ENCODE measurements at places on chromosomes 16 and 17.
A peak's percentile ranks its signal among the peaks of the same experiment; 100 is the strongest.

- DNase-seq: no peak
Measured at GRCh38 chr16:71260995-71261394, 28.2 kb downstream of the CMTR2 start.

- DNase-seq: no peak
Measured at GRCh38 chr17:52026075-52026474, 132.4 kb downstream of the CA10 start.

- no peak for DNase-seq
Measured at GRCh38 chr17:67068999-67069398, 24.6 kb downstream of the CACNG1 start.

DNA sequence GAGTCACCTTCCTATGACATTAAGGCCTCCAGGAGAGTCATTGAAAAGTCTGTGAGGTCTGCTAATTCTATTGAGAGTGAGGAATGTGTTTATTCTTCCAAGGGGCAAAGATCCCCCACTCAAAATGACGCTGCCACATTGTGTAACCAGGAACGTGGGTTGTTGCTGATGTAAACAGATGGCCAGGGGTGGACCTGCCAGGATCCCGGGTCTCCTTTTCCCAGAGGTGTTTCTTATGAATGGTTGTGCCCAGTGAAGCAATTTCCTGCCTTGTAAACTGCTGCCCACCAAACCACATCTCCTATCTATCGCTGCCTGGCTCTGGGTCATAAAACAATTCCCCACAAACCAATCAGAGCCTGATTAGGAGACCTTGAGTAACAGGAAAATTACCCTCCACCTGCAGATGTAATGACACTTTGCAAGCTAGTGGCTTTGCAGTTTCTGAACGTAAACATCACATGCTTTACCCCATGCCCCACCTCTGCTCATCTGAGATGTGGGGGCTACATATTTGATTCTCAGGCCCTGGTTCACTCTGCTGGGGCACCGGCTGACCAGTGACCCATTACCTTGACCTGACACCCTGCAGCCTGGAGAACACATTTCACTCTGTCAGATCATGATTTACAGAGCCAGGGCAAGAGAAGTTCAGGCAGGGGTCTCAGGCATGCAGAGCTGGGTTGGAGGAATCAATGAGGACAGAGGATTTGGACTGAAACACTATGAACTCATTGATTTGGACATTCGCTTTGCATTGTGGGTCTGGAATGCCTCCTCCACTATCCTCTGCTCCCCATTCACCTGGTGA, 33.1 kb upstream of the DDX52 start:
- DNase-seq: no peak

DNA sequence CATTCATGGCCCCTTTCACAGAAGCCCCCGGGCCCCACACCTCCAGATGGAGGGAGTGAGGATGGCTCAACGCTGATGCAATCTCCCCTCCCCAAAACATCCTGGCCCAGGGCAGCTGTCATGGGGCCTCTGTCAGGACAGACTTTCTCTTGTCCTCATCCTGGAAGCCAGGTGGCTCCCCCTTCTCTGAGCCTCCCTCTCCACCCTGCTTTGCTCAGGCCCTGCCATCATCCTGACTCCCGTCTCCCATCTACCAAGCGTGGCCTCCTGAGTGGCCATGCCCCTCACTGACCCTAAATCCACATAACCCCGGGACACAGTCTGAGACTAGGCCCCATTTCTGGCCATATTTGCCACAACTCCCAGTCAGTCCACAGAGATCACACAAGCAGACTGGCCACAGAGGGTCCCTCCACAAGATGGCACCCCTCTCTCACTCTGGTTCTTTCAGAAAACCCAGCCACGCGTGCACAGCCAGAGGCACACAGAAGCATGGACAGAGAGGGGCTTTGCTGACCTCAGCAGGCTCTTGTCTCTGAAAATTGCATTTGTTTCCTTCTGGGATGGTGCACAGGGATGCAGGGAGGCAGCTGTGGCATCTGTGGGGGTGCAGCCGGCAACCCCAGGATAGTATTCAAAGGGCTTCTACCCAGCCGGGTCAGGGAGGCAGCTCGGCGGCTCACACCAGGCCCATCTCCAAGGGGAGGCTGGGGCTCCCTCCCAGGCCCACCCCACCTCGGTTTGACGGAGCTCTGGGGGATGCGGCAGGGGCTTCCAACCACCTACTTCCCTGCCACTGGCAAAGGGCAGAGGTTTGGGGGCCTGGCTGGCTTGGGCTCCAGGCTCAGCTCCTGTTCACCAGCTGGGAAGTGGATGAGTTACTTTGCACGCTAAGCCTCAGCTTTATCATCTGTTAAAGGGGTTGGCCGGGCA, 16.9 kb downstream of the DOC2B start:
- DNase-seq: peak; percentile 40

GRCh38 chr17:34306466-34306865, 12.8 kb upstream of the CCL8 start:
- DNase-seq: peak; percentile 63

- no peak for DNase-seq
Measured at GRCh38 chr17:72122765-72123529, 2.1 kb downstream of the SOX9 start.

DNA sequence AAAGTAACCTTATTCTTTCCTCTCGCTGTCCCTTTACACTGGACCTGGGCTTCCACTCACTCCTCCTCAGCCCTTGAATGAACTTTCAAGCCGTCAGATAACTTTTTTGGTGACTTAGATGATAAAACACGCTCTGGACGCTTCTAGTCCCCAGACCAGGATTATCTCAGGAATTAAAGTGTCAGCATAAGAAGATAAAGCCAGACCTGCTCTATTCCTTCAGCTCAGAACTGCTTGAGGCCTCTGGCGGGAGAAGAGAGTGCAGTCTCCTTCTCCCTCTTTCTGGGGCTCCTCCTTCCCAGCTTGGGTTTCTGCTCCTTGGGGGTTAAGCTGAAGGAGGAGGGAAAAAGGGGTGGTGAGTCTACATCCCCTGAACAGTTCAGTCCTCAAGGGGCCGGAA, 6.6 kb downstream of the LPO start:
- no peak for DNase-seq

DNA sequence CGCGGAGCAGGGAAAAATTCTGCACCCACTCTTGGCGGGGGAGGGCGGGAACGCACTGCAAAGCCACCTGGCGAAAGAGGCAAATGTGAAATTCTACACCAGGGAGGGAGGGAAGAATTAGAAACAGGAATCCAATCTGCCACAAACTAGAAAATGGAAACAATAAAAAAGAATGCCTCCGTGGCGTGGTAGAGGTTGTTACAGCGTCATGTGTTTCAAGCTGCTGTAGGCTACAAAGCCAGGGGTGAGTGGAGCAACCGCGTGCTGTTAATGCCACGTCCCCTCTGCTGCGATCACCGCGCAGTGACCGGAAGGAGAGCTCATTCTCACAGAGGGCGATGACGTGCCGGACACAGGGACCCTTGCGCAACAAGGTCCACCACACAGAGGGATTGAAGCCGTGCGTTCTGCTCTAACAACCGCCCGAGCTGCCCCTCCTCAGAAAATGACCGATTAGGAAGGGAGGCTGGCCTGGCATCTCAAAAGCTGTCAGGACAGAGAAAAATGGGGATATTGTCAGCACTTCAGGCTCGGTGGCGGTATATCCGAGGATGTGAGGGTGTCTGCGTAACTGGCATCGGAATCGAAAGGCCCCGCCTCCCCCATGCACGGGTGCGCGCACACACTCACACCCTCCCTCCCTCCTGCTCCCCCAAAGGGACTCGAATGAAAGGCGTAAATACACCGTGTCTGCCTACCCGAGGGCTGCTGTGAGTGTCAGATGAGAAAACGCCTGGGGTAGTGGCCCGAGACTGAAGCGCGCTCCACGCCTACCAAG, 70.8 kb upstream of the TNRC6C start:
- peak; percentile 83 for DNase-seq

DNA sequence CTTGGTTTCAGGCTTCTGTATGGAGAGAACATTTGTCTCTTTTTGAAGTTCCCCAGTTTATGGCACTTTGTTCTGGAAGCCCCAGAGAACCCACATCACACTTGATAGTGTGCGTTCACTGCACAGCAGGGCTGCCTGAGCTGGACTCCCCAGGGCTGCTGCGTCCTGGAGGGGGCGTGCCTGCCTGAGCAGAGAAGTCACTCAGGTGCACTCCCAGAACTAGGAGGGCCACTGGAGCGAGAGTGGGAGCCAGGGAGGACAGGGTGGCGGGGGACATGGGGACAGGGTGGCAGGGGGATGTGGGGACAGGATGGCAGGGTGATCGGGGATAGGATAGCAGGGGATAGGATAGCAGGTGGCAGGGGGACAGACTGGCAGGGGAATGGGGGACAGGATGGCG, 43.9 kb upstream of the ZNF469 start:
- DNase-seq: no peak

GRCh38 chr17:79948945-79949655, 86.6 kb downstream of the TBC1D16 start:
- no peak for DNase-seq

DNA sequence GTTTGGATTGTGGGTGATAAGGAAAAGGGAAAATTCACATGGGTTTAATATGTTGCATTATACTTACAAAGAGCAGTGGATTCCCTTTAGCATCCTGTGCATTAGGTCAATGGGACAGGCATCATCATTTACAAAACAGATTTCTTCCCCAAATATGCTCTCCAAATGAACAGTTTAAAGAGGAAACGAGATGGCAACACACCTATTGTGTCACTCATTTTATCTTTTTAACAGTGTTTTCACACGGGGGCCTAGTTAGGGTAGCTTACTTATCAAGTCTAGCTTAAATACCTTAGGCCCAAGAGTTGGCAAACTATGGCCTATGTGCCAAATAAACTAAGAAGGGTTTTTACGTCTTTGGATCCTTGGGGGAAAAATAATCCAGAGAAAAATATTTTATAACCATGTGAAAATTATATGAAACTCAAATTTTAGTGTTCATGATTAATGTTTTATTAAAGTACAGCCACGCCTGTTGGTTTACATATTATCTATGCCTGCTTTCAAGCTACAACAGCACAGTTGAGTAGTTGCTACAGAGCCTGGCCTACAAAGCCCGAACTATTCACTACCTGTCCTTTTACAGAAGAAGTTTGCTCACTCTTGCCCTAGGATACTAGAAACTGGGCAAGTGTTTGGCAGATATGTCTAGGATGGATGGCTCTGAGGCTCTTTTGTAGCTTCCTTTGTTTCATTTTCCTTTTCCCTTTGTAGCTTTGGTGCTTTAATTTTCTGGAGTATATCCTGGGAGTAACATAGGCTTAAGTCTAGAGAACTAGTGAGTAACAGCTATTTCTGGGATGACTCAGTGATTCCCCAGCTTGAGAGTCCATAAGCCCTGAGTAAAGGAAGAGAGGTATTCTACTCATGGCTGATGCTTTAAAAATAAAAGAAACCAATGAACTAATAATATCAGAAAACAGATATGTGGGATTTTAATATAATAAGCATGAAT, 12.4 kb downstream of the NUP93 start:
- peak; percentile 17 for DNase-seq

DNA sequence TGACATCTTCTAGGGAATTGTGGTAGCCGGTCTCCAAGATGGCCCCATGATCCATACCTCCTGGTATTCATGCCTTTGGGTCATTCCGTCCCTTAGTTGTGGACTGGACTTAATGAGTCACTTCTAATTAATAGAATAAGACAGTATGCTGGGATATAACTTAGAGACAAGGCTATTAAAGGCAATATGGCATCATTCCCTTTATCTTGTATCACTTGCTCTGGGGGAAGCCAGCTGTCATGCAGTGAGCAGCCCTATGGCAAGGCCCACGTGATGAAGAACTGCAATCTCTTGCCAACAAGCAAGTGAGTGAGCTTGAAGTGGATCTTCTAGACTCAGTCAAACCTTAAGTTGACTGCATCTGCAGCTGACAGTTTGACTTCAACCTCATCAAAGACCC, 97.8 kb upstream of the MED13 start:
- DNase-seq: no peak

DNA sequence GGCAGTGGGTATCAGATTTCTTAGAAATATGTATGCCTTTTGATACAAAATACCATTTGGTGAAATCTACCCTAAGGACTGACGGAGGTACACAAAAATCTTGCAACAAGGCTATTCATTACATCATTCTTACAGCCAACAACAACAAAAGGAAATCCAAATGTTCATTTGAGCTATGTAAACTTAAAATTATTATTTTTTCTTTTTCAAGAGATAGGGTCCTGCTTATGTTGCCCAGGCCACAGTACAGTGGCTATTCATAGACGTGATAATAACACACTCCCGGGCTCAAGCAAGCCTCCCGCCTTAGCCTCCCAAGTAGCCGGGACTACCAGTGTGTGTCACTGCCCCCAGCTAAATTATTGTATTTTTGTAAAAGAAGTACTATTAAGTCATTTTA, 9.0 kb downstream of the SRR start:
- DNase-seq: no peak

DNA sequence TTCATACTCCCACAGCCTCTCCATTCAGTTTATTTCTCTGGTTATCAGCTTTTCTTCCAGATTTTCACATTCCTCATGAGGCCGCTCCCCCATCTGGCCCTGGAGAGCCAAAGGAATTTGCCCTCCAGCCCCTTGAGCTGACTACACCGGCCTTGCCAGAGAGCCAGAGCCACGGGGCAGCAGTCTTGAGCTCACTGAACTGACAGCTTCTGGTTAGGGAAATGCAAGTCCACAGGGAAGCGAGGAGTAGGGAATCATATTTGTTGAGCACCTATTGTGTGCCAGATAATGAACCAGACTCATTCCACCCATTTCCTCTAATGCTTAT, 102.4 kb downstream of the ABCC12 start:
- DNase-seq: no peak

DNA sequence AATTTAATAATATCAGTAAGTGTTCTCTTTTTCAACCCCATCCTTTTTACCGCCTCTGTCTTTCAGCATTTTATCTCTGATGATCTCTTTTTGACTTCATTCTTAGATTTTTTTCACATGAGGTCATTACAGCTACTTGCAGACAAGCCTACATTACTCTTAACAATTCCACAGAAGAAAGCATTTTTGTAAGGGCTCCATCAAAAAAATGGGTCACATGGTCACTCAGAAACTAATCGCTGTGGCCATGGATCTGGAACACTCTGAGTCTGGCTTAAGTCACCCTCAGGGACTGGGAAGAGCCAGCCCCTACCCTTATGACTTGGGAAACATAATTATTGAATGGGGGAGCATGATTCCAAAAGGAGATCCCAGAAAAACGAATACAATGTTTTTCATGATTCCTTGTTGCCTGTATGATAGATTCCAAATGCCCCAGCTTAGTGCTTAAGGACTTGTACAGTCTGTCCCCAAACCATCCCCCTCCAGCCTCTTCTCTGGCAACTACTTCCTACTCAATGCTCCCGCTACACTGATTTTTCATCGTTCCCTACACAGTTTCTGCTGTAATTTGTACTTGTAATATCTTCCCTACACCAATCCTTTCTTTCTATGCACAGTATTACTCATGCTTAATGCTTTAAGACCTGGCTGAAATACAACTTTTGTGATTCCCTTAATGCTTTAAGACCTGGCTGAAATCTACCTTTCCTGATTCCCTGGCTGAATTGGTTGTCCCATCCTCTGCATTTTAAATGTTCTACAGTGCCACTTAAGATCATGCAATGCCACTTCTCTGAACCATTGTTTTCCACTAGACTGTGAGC, 457.8 kb downstream of the HS3ST4 start:
- no peak for DNase-seq

DNA sequence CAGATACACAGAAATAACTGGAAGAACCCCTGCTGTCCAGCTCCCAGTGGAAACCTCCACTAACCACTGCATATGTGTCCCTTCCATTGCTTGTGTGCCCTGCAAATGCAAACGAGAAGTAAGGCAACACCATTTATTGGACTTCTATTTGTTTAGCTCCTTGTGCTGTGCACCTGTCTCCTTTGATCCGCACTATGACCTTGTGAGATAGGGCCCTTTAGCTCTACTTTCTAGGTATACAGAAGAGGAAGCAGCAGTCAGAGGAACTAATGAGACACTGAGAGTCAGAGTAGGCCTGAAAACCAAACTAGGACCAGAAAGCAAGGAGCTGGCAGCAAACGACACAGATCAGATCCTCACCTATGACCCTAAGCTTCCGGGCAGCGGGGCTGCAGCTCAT, 22.4 kb downstream of the SOX9 start:
- no peak for DNase-seq
